ENCODE measurements at places on chromosomes 5 and 9.
A peak's percentile ranks its signal among the peaks of the same experiment; 100 is the strongest.

GRCh38 chr5:112121258-112121657, 297.8 kb downstream of the EPB41L4A start:
- no peak for DNase-seq

GRCh38 chr5:158465086-158465972, 606.4 kb upstream of the CLINT1 start:
- DNase-seq = no peak

GRCh38 chr9:5743109-5743508, 89.8 kb downstream of the ERMP1 start:
- DNase-seq = peak; percentile 57

DNA sequence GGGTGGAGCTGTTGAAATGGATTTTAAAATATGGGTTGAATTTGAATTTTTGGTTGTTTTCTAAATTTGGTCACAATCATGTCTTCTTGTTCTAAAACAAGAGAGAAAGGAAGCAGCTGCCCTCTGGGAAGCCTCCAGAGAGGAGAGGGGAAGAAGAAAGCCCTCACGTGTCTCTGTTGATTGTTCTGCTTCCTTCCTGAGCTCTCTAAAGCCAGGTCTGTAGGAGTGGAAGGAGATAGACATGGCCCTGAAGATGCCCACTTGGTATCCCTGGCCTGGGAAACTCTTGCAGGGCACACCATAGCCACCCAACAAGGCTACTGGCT, 59.6 kb downstream of the GALNT12 start:
- no peak for DNase-seq

- DNase-seq = no peak
Measured at GRCh38 chr5:20305463-20305862, 317.5 kb upstream of the CDH18 start.

- no peak for DNase-seq
Measured at GRCh38 chr5:37662362-37662761, 177.5 kb downstream of the GDNF start.

DNA sequence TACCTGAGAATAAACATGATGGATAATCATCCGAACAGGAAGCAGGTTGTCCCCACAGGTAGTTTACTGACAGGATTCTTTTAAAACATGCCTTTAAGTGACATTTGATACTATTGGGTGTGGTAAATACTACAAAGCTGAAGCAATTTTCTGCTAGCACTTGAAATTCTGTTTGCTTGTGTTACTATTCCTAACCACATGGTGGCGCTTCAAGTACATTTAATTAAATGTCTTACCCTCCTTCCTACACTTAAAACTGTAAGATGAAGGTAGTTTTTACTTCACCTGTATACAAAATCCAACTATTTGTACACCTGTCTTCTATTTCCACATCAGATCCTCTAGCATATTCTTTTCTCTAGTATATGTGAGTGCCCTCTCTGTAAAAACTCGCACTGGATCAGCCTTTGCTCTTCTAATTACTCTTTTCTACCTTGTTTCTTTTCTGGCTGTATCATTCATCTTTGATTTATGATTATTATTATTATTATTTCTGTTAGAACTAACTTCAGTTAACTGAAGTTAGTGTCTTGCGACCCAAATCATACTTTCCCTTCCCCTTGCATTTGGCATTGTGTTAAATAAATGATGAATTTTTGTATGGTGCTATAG, 18.4 kb downstream of the SLC25A46 start:
- DNase-seq = peak; percentile 46

DNA sequence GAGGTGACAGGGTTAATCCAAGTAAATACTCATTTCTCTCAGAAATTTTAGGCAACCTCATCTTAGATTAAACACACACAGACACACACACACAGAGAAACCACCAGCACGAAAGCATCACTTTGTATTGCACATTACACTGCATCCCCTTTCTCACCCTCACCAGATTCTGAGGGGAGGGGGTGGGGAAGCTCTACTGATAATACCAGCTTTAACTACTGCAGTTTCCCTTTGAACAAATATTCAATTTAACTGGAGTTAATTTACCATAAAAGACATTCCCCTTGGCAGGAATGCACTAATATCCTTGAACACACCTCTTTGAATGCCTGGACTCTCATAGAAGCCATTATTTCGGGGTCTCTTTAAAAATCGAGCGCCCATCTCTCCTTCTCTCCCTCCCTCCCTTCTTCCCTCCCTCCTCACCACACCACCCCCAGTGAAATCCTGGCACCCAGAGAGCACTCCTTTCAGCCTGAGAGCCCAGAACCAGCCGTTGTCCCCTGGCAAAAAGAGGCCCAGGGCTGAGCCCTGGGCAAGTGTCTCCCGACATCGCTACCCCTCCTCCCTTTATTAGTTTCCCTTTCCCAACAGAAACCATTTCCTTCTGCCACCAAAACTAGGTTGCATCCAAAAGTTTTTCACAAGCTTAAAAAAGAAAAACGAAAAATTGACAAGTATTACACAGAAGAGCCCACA, 2.8 kb upstream of the NFIB start:
- DNase-seq = no peak

GRCh38 chr9:3809724-3810123, 283.9 kb upstream of the RFX3 start:
- DNase-seq = no peak

DNA sequence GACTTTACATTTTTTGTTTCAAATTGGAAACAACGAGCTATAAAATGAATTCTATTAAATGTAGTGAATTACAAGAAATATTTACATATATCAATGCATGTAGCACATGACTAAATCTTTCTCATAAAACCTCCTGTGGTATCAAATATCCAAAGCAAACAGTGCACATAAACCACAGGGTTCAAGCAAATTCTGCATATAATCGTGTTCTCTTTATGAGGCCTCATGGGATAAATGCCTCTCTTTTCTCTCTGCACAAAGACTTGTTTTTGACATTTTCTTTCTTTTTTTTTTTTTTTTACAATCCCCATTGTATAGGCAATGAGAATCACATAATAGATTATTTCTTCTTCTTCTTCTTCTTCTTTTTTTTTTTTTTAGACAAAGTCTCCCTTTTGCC, 1117.2 kb upstream of the DMAC1 start:
- DNase-seq = no peak

DNA sequence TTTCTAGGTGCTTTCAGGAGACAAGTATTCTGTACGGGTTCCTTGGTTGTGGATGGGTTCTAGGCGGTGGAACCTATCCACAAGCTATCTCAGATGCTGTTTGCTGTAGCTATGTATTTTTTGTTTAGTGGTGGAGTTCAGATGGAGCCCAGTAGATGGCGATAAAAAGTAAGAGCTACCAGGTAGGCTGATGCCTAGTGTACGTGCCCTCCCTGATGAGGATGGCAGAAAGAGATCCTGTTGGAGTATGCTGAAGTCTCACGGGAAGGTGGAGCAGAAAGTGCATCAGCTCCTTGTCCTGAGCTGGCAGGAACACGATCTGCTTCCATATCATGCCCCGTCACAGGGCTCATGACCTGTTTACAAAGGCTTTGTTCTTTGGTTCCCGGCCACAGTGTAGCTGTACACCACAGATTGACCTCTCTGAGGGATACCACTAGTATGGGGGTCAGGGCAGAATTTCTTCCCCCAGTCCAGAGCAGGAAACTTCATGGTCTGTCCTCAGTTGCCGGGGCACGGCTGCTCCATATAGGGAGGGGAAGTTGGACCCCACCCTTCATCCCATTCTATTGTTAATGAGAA, 12.6 kb upstream of the UGT3A2 start:
- DNase-seq = peak; percentile 81

GRCh38 chr5:109357807-109358206, 52.0 kb downstream of the PJA2 start:
- no peak for DNase-seq

DNA sequence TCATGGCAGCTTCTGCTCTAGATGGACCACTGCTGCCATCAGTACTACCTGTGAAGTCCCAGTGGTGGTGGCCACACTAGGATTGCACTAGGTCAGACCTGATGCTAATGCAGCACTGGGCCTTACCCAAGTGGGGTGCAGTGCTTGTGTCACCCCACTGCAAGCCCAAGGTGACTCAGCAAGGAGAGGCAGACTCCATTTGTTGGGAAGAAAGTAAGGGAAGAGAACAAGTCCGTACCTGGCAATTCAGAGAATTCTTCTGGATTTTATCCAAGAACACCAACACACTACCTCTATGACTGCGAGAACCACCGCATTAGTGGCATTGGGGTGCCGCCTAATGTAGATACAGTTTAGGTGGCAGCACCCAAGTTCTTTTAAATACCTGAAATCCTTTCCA, 34.0 kb upstream of the TYRP1 start:
- DNase-seq = no peak

DNA sequence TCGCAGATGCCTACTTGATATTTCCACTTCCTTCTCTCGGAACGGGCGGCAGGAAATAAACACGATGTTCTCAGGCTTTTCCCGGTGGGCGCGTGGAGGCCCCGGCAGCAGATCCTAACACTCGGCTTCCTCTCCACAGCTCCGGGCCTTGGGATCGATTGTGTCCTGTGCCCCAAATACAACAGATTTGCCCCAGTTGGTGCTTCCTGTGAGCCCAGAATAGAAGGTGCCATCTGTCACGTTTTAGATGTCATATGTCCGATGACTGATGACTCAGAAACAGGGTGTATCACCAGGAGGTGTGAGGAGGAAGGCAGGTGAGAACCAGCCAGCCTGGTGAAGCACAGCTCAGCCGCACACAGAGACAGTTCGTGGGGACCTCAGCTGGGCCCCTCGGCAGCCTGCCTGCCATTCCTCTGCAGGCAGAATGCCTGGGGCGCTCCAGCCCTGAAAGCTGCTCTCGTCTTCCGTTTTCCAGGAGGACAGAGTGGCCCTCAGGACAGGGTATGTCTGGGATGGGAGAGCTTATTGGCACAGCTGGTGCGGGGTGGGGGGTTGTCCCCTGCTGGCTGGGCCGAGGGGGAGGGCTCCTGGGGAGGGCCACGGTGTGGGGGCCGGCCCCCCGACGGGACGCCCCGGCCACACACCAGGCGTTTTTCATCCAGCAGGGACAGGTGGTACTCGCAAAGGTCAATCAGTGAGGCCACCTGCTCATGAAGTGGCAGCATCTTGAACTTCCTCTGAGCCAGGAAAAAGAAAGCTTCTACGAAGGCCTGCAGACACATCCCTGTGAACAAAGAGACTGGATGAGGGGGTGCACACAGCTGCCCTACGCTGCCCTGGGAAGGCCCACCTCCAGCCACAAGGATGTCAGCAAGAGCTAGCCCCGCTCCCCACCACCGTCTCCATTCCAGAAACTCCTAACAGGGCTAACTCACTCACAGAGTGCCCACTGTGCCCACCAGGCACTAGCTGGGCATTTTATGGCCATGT, 171.0 kb downstream of the DAB2IP start:
- no peak for DNase-seq

DNA sequence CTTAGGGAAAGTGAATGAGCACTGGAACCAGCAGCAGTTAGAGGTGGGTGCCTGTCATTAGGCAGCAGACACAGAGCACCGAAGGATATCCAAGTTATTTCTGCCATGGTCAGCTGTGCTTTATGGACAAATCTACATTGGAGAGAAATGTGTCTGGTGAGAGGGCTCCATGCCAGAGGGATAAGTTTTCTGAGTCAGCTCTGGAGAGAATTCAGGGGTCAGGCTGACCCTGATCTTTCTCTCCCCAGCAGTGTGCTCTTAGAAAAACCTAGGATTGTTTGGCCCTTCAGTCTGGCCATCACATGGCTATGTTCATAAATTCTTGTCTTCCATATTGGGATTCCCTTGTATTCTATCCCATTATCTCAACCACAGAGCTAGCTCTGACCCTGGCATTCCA, 8.9 kb upstream of the IL17B start:
- DNase-seq = no peak

DNA sequence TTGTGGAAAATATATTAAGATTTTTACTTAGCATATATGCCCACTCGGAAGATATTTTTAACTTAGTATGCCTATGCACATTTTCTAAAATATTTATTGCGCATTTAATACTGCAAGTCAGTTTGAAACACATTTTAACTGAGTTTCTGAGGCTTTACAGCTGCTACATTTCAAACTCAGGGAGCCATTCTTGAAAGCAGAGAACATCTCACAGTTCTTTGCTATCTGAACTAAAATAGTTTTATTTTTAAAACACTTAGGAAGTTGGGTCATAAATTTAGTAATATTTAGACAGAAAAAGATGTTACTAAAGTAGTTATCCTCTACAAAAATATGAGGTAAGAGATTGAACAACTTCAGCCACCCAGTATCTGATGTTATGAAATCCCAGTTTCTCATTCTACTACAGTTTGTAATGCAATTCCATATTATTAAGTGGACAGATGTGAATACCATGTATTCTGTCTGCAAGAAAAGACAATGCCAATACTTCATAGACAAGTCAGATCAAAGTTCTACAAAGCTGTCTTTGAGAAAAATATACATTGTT, 409.9 kb upstream of the EDIL3 start:
- DNase-seq = no peak

- DNase-seq = no peak
Measured at GRCh38 chr9:125438506-125439433, 177.1 kb downstream of the GAPVD1 start.

GRCh38 chr9:111831371-111832108, 36.8 kb upstream of the SHOC1 start:
- no peak for DNase-seq

- DNase-seq = no peak
Measured at GRCh38 chr5:107118184-107119019, 552.3 kb downstream of the EFNA5 start.

GRCh38 chr9:119844431-119844830, 475.2 kb upstream of the BRINP1 start:
- no peak for DNase-seq

DNA sequence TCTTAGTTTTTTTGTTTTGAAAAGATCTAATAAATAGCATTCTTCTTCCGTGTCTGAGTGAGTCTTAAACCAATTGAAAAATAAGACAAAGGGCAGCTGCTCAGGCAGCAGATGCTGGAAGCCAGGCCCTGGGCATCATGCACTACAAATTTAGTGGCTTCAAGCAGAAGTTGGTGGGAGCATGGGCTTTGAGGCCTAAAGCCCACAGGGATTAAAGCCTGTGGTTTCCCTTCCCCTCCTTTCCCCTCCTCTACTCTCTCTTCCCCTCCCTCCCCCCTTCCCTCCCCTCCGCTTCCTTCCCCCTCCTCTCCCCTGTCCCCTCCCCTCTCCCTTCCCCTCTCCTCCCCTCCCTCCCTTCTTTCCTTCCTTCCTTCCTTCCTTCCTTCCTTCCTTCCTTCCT, 20.1 kb upstream of the KIF4B start:
- DNase-seq = no peak

DNA sequence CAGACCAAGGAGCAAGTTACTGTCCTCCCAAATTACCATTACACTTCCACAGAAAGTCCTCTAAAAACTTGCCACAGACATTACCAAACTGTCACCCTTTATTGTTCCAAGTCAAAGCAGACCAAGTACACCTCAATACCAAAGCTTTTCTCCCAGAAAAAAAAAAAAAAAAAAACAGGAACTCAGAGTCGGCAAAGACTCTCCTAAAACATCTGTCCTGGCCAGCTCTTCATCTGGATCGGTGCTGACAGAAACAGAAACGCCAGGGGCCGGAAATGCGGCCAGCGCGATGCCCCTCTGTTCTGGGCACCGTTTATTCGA, 718 bp downstream of the DEPDC1B start:
- DNase-seq = no peak

DNA sequence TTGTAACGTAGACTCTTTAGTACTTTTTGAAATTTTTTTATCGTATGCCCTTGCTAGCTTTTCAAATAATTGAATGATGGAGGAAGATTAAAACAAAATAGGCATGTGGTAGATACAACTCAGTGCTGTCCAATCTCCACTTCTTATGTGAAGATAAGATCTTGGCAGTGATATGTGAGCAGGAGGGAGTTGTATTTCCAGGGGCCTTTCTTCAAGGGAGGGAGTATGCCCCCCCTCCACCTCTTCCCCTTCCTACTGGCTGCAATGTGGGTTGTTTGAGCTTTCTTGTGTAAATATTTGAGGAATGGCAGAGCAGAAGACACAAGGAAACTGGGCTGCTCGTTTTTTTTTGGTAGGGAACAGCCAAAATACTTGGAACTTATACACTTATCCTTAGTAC, 374.9 kb downstream of the PSAT1 start:
- peak; percentile 27 for DNase-seq

All from SK-N-DZ (cell line).